ENCODE measurements at places on chromosomes 6 and 20. TPM values are rescaled to one million over a fixed set of nuclear protein-coding genes. Genes with fewer than 3 reads are reported as not detected.

OTOR gene
- not detected for total RNA-seq

DNA sequence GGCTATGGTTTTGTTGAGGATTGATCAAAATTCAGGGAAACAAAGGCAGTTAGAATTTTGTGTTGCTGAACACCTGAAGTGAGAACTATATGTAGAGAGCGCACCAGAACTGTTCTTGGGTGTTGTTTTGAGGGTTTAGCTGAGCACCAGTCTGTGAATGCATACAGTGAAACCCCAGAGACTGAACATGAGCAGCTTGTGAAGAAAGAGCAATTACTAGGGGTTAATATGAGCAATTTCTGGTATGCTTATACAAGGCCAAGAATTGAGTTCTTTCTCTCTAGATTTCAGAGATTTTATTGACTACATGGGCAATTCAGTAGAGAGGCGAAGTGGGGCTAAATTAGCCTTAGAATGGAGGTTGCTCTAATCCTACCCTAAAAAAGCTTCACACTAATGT lies 93.9 kb downstream of the CD2AP start:
- H3K4me3 ChIP-seq = no peak overlapping the region
- no peaks in the 10 kb centered on the region for H3K4me1 ChIP-seq
- no peak overlapping the region for H3K27ac ChIP-seq
- DNase-seq = peak; percentile 12

ADA gene
- 68.5 TPM for total RNA-seq

FAM135A gene
- total RNA-seq = 8.4 TPM

UBE2C gene
- 12.3 TPM for total RNA-seq

ISM1 gene
- 0.98 TPM for total RNA-seq

DNA sequence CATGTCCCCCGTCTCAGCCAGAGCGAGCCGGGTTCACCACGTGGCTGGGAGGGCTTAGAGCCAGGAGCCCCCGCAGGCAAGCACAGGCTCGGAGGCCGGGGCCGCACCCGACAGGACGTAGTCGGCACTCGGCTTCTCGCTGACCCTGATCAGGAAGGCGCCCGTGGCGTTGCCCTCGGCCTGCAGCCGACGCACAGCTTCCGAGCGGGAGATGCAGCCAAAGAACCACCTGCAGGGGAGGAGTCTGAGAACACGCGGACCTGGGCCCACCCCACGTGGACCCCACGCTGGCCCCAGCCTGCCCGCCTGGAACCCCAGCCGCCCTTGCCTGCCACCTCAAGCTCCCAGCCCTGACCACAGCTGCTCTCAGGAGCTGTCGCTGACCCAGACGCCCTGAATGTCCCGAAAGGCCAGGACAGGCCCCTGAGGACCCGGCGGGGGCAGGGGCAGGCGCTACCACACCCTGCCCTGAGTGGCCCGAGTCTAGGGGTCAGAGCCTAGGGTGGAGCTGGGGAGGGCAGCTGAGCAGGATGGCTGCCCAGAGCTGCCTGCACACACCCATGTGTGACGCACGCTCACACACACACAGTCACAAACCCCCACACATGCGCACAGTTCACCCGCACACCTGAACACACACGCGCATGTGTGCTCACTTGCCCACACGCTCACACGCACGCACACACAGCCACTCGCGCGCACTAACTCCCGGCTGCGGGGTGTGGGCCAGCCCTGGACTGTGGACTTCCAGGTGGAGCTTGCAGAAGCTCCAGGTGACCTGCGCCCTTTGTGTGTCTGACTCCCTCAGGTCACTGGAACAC lies 2.1 kb downstream of the PTK6 start:
- H3K27me3 ChIP-seq = no peaks in the 10 kb centered on the region
- no peak for DNase-seq
- no peaks in the 10 kb centered on the region for H3K36me3 ChIP-seq
- no peak overlapping the region for H3K27ac ChIP-seq

HRH3 gene
- 0.07 TPM for total RNA-seq

DPPA5 gene
- total RNA-seq = not detected

TRIM15 gene
- not detected for total RNA-seq

GRCh38 chr6:90285042-90285481 lies 11.6 kb downstream of the BACH2 start:
- H3K4me3 ChIP-seq = peak overlapping the region; percentile 39
- H3K27ac ChIP-seq = peak overlapping the region; percentile 92
- no peaks in the 10 kb centered on the region for H3K36me3 ChIP-seq
- no peak for DNase-seq

CST5 gene
- 0.41 TPM for total RNA-seq

DNA sequence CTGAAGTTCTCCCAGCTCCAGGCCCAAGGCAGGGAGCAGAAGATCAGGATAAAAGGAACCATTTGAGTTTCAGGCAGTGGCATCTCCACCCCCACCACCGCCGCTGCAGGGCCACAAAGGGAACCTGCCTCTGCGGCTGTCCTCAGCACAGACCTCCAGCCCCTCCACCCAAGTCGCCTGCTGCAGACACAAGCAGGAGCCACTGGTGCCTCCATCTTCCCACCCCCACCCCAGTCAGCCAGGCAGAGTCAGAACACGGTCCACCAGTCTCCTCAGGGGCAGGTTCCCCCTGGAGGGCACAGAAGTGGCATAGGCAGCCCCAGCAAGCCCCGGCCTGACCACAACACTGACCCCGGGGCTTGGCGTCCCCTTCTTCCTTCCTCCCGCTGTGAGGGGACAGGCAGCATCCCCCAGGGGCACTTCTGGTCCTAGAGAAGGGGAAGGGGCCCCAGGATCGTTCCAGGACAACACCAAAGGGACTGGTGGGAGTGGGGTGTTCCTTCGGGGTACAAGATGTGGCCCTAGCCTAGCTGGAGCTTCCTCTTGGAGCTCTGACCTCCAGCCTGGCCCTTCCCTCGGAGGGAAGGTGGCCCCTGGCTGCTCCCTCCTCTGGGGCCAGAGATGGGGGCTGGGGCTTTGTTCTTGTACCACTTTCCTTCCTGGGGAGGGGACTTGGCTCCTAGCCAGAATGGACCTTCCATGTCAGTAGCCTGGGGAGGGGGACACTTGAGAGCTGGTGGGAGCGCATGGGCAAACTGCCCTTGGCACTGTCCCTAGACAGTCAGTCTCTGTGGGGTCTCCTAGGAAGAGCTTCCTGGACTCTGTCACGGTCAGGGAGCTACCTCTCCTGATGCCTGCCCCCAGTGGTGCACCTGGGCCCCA lies 36.0 kb downstream of the YTHDF1 start:
- peaks cover 34% of the 10 kb centered on the region for H3K27me3 ChIP-seq
- no peak overlapping the region for H3K27ac ChIP-seq
- DNase-seq = no peak
- no peak overlapping the region for H3K4me3 ChIP-seq
- no peaks in the 10 kb centered on the region for H3K4me1 ChIP-seq

KHDRBS2 gene
- total RNA-seq = not detected

DNA sequence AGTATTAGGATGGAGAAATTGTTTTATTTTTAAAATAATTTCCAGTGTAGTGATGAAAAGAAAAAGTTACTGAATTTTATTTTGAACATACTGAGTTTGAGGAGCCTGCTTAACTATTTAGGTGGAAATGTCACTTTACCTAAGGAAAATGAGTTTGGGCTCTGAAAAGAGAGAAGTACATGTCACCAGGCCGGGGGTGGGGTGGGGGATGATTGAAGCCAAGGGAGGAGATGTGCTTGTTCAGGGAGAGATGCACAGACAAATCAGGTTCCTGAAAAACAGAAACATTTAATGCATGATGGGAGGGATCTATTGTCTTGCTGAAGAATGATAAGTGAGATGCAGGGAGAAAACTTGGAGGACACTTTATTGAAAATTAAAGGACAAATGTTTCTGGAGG lies 71.3 kb downstream of the PLCB1 start:
- H3K27me3 ChIP-seq = no peaks in the 10 kb centered on the region
- H3K27ac ChIP-seq = no peak overlapping the region
- no peaks in the 10 kb centered on the region for H3K36me3 ChIP-seq
- no peaks in the 10 kb centered on the region for H3K4me1 ChIP-seq

VSX1 gene
- not detected for total RNA-seq

GRCh38 chr20:48765359-48765758 lies 62.4 kb downstream of the PREX1 start:
- H3K27ac ChIP-seq = no peak overlapping the region
- DNase-seq = no peak
- H3K36me3 ChIP-seq = no peaks in the 10 kb centered on the region
- H3K4me3 ChIP-seq = no peak overlapping the region
- no peaks in the 10 kb centered on the region for H3K27me3 ChIP-seq
- peaks cover 4% of the 10 kb centered on the region for H3K4me1 ChIP-seq

GRCh38 chr6:44779130-44779826 lies 391.8 kb downstream of the CDC5L start:
- H3K4me3 ChIP-seq = no peak overlapping the region
- no peak overlapping the region for H3K27ac ChIP-seq

- no peaks in the 10 kb centered on the region for H3K27me3 ChIP-seq
- no peaks in the 10 kb centered on the region for H3K36me3 ChIP-seq
- no peak overlapping the region for H3K4me3 ChIP-seq
- H3K27ac ChIP-seq = no peak overlapping the region
- H3K4me1 ChIP-seq = no peaks in the 10 kb centered on the region
These were observed 17.9 kb upstream of the CCDC170 start for GRCh38 chr6:151475653-151476523.

TOX2 gene
- total RNA-seq = not detected

DNA sequence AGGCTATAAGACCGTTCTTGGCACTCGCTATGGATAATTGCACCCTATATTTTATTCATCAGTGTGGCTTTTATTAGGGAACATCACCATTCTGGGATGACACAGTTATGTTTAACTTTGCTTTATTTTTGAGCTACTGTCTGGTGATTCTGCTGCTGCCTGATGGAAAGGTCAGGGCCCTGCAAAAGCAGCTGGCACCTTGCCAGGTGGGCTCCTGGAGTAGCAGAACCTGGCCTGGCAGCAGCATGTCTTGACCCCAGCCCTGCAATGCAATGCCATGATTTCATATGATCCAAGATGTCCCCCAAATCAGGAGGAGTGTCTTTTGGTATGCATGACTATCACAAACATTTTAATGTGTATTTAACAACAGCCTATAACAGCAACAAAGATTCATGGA lies 228.4 kb upstream of the RSPO3 start:
- no peak overlapping the region for H3K27ac ChIP-seq
- no peaks in the 10 kb centered on the region for H3K4me1 ChIP-seq
- no peaks in the 10 kb centered on the region for H3K27me3 ChIP-seq
- DNase-seq = no peak

DNA sequence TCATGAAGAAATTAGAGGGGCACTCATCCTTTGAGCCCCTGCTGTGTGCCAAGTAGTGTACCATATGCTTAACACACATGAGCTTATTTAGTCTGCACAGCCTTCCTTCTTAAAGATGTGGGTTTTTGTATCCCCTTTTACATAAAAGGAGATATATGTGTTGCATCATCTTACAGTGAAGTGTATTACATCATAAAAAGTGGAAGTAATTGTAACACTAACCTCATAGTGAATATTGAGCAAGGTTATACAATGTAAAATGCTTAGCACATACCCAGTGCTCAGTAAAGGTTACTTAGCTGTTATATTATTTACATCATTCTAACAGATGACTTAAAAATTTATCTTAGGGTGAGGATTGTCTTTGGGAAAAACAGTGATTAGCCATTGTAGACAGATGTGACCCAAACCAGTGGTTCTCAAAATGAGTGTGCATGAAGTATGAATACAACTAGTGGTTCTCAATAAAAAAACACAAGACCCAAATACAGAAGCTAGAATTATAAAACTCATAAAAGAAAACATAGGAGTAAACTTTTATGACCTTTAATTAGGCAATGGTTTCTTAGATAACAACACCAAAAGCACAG lies 3.8 kb upstream of the PIGU start:
- peaks cover 3% of the 10 kb centered on the region for H3K4me1 ChIP-seq
- H3K27me3 ChIP-seq = no peaks in the 10 kb centered on the region
- H3K4me3 ChIP-seq = no peak overlapping the region

DNA sequence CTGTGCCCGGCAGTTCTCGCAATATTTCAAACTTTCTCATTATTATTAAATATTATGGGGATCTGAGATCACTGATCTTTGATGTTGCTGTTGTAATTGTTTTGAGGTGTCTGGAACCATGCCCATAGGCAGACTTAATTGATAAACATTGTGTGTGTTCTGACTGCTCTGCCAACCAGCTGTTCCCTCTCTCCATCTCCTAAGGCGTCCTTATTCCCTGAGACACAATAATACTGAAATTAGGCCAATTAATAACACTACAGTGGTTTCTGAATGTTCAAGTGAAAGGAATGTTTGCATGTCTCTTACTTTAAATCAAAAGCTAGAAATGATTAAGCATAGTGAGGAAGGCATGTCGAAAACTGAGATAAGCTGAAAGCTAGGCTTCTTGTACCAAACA lies 7.6 kb downstream of the MAPK14 start:
- H3K36me3 ChIP-seq = no peaks in the 10 kb centered on the region
- H3K4me1 ChIP-seq = peaks cover 2% of the 10 kb centered on the region
- no peaks in the 10 kb centered on the region for H3K27me3 ChIP-seq
- H3K27ac ChIP-seq = no peak overlapping the region
- DNase-seq = peak; percentile 23

CSTF1 gene
- total RNA-seq = 30.3 TPM

DNA sequence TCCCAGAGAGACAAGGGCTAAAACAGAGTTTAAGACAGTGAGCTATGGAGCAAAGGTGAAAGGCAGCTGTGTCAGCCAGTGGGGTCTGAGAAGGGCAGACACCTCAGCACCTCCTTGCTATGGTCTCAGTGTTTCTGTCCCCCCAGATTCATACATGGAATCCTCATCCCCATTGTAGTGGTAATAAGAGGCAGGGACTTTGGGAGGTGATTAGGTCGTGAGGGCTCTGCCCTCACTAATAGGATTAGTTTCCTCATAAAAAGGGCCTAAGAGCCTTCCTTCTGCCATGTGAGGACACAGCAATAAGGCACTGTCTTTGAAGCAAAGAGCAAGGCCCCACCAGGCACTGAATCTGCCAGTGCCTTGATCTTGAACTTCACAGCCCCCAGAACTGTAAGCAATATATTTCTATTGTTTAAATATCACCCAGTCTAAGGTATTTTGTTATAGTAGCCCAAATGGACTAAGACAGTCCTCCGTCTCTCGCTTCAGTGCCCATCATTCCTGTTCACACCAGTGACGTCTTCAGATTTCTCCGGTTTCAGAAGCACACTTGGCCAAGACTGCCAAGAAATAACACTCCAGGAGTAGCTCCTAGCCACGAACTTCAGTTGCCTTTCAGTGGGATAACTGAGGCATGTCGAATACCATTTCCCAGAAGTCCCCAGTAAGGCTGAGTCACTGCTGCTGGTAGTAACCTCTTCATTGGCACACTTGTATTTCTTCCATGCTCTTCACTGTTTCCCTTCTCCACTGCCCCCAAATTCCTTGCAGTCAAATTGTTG lies 32.8 kb downstream of the SLC13A3 start:
- DNase-seq = no peak
- H3K27ac ChIP-seq = no peak overlapping the region
- no peak overlapping the region for H3K4me3 ChIP-seq
- H3K27me3 ChIP-seq = no peaks in the 10 kb centered on the region
- no peaks in the 10 kb centered on the region for H3K36me3 ChIP-seq

MRPL18 gene
- total RNA-seq = 64.6 TPM

All from astrocyte (in vitro differentiated cells and primary cell).